ENCODE measurements at places on chromosomes 12 and 14.

DNA sequence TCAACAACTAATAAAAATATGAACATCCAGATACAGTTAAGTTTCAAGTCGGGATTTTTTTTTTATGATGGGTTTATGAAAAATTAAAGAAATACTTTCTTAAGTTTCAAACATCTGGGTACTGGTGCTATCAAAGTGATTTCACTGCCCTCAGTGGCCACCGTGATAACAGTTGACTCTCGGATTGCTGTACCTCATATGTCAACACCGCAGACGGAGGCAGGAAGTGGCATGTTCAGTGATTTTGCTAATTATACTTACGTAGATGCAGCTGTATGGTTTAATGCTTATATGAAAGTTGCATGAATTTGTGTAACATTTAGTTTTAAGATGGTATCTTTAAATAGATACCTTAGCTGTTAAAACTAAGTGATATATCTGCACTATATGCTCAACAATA, 20.8 kb upstream of the FBLN5 start:
- DNase-seq = no peak

GRCh38 chr12:65200007-65200665, 30.8 kb downstream of the LEMD3 start:
- no peak for DNase-seq

GRCh38 chr14:69708586-69709560, 58.1 kb upstream of the SRSF5 start:
- no peak for DNase-seq

DNA sequence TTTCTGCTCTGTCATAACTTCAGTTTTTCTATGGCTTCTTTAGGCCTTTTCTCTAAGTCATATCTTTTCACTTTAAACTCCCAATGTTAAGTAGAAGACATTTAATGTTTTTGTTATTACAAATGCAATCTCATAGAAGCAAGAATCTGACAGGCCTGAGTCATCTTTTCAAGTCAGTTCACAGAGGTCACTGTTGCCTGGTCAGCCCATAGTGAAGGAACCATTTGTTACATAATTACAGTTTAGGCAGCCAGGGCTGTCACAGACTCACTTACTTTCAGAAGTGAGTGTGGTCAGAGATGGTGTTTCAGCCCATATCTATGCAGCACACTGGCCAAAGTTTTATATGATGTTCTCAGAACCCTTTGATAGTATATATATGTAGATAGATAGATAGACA, 46.5 kb downstream of the CCER1 start:
- no peak for DNase-seq

DNA sequence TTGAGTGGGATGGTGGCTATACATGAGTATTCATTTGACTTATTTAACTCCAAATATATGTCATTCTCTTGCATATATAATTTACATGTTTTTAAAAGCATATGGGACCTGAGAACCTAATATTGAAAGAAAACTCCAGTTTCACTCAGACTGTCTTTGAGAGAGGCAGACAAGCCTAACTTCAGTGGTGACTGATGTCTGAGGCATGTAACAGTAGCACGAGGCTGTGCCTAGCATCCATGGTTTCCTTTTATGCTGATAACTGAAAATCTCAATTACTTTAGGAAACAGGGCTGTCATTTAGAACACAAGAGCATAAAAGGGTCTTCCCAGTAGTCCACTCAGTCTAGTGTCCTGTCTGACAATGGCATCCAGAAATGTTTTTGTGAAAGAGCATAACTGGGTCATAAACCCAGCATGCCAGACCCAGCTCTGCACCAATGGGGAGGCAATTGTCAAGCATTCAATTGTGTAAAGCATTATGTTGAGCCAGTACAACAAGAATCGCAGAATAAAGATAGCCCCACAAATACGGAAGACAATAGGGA, 24.3 kb downstream of the MAPK1IP1L start:
- DNase-seq = no peak

Measured in PC-9 (cell line).